ENCODE measurements at places on chromosomes 5 and 9.
A peak's percentile ranks its signal among the peaks of the same experiment; 100 is the strongest.

DNA sequence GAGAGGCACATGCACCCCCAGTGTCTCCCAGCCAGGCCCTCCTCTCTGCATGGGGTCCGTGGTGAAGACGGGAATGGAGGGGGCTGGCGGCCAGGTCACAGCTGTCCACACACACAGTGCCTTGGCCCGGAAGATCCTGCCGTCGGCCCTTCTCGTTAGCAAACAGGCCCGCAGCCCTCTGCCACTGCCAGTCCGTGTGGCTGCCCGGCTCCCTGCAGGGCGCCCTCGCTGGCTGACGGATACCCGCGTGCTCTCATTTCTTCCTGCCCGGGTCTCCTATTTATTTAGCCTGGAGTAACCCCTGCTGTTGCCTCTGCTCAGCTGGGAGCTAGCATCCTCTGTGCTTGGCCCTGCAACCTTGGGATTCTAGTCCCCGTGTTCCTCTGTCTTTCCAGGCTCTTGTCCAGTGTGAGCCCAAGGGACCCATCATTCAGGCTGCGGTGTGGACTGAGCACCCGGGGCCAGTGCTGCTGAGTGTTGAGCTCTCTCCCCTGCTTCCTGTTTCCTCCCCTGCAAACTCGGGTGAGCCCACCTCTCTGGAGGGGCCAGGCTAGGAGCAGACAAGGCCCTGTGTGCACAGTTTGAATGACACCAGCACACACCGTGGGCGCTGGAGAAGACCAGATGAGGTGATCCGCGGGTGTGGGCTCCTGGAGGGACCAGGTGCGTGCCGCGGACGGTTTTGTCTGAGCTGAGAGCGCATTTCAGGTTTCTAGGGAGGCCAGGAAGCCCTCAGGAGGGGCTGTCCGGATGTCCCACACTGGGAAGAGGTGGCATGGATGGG is 14.6 kb upstream of the RNU6ATAC start:
- DNase-seq = no peak

GRCh38 chr9:128862401-128862851 is 19.3 kb downstream of the KYAT1 start:
- no peak for DNase-seq

GRCh38 chr5:112757468-112758208 is 20.0 kb downstream of the APC start:
- DNase-seq = no peak

DNA sequence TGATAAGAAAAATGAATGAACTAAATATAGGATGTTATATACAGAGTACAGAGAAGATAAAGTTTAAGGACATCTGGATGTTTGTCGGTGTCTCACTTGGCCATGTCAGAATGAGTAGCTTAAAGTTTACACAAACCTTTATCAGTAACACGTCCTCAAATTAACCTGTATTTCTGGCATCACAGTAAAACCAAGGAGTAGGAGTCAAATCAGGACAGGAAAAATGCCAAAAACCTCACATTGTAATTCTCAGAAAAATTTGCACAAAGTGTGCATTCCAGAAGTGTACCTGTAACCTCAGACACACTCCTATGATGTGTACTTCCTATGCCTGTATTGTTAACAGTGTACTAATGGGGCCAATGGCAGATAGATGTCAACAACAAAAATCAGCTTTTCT is 139.3 kb downstream of the SMC2 start:
- no peak for DNase-seq

GRCh38 chr5:131758520-131758900 is 38.3 kb downstream of the FNIP1 start:
- DNase-seq = no peak

DNA sequence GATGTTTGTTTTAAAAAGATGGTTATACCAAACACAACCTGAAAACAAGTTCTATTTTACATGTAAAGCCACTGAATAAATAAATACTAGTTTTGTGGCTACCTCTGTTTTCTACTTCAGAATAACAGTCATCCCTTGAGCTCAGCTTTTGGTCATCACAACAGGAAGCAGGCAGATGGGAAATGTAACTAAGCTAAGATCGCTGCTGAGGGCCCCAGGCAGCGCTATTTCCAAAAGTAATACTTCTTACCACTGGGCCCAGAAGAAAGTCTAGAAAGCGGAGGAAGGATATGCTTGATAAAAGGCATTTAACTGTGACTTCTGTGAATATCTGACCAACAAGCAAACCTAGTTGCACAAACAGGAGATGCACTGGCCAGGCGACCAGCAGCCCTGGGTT is 61.4 kb downstream of the SERINC5 start:
- no peak for DNase-seq

- DNase-seq = no peak
These were observed 160.8 kb downstream of the DMRT2 start for GRCh38 chr9:1210954-1211353.

DNA sequence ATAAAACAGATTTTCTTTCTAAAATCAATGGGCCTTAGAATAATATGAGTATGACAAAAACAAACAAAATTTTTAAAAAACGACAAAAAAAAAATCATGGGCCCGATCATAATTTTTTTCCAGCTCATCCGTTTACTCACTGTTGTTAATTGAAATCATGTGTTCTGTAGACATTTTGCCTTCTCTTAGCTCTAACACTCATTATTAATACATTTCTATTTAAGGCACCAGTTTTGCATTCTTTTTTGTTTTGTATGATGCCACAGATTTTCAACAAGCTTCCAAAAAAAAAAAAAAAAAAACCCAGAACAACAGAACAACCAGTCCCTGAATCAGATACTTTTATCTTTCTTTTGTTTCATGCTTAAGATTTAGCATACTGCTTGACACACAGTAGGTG is 86.4 kb downstream of the PRLR start:
- DNase-seq = no peak

- no peak for DNase-seq
These were observed 81.5 kb downstream of the NRG2 start for GRCh38 chr5:139961435-139962157.

GRCh38 chr9:2420543-2420942 is 201.0 kb upstream of the VLDLR start:
- DNase-seq = no peak

- DNase-seq = no peak
These were observed 41.5 kb downstream of the ALG2 start for GRCh38 chr9:99180199-99180598.

- DNase-seq = no peak
These were observed 294.4 kb downstream of the SEMA5A start for GRCh38 chr5:9251379-9251980.

- DNase-seq = no peak
These were observed 15.6 kb upstream of the CARD19 start for GRCh38 chr9:93080406-93080805.

DNA sequence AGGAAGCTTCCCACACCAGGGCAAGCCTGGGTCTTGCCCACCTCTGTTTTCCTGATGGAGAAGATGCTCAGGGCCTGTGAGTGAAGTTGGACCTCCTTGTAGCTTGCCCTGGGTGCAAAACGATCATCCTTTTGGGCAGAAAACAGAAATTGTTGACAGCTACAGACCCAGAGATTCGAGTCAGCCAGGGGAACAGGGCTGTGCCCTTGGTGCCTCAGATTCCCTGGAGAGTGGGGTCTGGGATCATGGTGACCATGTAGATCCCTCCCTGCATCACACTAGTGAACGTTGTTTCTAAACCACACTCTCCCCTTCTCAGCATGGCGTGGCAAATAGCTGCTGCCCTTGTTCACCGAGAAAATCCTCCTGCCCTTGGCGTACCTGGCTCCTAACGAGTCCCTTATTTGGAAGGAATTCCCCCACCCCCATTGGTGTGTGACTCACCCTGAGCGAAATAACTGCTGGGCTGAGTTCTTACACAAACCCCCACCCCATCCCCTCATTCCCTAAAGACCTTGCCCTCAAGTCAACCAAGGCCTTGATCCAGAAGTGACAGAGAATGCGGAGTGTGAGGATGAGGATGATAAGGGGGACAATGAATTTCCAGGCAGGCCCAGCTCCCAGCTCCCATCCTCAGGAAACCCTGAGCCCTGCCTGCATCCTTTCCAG is 1.1 kb upstream of the DCANP1 start:
- no peak for DNase-seq

DNA sequence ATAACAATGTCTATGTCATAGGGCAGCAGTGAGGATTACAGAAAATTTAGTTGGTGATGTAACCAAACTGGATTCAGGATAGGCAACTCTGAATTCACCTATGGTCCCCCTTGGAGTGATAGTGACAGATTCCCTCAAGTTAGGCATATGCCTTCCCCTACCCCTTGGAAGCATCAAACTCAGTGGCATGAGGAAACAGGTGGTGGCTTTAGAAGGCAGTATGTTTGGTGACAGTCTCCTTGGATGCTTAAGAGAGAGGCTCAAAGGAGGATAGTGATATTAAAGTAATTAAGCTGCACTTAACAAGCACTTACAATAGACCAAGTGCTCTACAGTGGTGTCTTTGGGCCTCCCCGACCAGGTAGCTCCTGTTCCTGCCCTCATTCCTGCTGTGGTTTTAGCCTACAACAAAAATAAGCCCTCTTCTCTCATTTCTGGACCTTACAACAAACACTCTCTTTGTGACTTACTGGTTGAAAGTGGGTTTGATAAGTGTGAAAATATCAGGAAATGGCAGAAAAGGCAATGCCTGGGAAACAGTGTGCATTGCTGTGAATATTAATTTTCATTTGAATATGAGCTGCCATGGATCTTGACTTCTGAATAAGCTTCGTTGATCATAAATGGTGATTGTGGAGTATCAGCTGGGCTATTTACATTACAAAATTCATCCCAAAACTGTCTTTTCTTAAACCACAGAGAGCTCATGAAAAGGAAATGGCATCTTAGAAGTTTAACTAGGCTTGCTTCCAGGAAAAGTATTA is 29.2 kb downstream of the NR4A3 start:
- no peak for DNase-seq

- peak; percentile 63 for DNase-seq
These were observed 5.1 kb downstream of the RGS14 start for GRCh38 chr5:177362610-177363507.

DNA sequence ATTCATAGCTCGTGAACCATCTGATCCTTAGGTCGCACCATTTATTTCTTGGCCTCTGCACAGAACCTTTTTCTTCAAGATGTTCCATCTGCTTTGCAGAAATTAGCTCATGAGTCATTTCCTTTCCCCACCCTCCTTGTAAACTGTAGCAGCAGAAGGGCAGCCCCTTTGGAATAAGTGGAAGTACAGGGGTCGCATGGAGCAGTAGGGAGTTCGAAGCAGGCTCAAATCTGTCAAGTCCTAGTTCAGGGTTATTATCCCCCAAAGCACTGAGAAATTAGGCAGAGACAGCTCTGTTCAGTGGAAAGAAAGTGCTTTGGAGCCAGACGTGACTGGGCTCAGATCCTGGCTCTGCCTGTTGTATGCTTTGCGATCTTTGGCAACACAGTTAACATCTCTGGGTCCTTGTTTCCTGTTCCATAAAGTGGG is 84.2 kb downstream of the SGCD start:
- no peak for DNase-seq

Measured in mesothelial cell of epicardium (in vitro differentiated cells).